ENCODE measurements at places on chromosomes 3 and 15. TPM values are rescaled to one million over a fixed set of nuclear protein-coding genes. Genes with fewer than 3 reads are reported as not detected.

MKRN2OS gene
- not detected for total RNA-seq

PLA2G4E gene
- total RNA-seq = not detected

PARL gene
- 51.4 TPM for total RNA-seq

MED12L gene
- total RNA-seq = 1.4 TPM

STRIT1 gene
- total RNA-seq = not detected

ACKR2 gene
- 2.7 TPM for total RNA-seq

KNG1 gene
- total RNA-seq = not detected

CATSPER2 gene
- 7.6 TPM for total RNA-seq

HRH1 gene
- 0.12 TPM for total RNA-seq

C3orf80 gene
- total RNA-seq = 0.17 TPM

ALG1L2 gene
- not detected for total RNA-seq

HPS3 gene
- total RNA-seq = 20.9 TPM

HTR3E gene
- not detected for total RNA-seq

Measured in T-helper 1 cell treated with Interleukin-12 subunit alpha and Interleukin-12 subunit beta and Interleukin-4 antibody, amounts not matched to agents 30 ng/mL and 1 ng/mL, for 36 hours (primary cell).